Stimulated activated CD8-positive, alpha-beta memory T cell treated with anti-CD3 and anti-CD28 coated beads, Interleukin-7, amount 100 ng/mL, for 1 hour (primary cell): ENCODE measurements at places on chromosomes 1 and 21.

- no peak for DNase-seq
Measured at GRCh38 chr1:204709960-204710912, 24.7 kb upstream of the LRRN2 start.

DNA sequence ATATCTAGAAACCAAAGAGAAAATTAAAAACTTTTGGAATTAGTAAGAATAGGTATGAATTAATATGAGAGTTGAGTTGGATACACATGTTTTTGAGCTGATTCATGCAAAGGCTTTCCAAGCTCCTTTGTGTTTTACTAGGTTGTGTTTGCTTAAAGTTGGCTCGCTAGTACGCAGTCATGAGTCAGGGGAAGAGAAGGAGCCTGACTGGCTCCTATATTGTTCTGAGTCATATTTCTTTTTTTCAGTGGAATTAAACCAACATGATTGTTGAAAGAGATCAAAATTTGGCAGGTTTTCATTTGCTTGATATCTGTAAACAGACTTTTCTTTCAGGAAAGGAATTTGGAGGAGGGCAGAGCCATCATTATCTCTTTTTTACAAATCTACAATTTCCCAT is 66.7 kb downstream of the MAGI3 start:
- no peak for DNase-seq

- DNase-seq = no peak
Measured at GRCh38 chr1:225460021-225460736, 32.3 kb upstream of the LBR start.

GRCh38 chr1:147417024-147417423 is 124.3 kb upstream of the BCL9 start:
- DNase-seq = no peak
